ENCODE measurements at places on chromosomes 2 and 18.

DNA sequence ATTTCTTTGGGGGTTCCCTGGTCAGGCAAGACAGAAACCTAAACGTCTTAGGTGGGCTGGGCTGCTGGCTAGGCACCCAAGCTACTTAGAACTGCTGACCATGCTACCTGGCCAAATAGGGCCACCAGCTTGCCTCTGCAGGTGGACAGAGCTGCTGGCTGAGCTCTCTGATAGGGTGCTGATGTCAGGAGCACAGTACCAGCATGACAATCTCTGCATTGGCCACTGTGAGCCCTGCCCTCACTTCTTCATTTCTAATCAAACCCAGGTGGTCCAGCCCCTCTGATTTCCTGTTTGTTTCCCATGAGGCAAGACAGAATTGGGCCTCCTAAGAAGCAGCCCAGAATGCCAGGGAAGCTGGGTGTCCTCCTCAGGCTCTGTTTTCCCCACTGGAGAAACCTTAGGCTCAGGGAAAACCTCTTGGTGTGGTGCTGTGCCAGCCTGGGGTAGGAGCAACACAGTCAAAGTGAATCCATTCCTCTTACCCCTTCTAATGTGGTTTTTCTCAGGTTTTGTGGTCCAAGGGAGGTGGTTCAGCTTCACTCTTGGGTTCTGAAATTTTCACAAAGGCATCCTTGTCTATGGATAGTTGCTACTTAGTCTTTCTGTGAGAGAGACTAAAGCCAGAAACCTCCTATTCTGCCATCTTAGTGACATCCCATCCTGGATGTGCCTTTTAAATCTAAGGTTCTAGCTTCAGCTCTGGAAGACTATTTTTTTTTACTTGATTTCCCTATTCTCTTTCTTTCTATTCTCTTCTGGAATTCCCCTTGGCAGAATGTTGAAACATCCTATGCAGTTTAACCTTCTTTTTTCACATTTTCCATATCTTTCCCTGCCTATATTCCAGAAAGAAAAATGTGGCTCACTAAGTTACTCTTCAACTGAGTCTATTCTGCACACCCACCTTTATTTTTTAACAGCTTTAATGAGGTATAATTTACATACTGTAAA lies 15.2 kb downstream of the SP100 start:
- no peak for DNase-seq

DNA sequence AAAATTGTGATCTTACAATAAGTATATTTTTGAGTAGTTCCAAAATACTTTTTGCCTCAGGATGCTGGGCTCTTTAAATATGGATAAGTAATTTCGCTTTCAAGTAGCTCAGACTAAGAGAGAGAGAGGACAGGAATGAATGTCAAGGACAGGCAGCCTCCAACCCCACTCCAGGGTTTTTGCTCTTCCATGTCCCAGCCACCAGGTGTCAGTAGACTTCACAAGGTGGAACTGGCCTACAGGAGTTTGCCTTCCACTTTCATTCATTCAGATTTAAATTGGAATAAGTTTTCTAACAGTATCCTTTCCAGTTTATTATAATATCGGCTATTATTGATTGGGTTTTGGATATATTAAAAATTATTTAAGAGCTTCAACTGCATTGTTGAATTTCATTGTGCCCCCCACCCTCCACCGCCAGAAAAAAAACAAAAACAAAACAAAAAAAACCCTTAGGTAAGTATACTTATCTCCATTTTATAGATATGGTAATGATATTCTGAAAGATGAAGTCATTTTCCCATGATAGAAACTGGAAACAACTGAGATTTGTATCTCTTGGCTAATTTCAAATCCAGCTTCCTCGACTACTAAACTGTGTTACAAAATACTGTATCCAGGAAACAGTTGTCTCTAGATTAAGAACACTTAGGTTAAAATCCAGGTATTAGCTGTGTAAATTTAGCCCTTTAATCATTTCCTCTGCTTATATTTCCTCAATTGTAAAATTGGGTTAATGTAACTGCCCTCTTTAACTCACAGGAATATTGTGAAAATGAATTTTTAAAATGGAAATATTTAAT lies 793.1 kb downstream of the ERBB4 start:
- no peak for DNase-seq

- no peak for DNase-seq
Observed at GRCh38 chr18:36350839-36351469, 53.4 kb downstream of the FHOD3 start.

DNA sequence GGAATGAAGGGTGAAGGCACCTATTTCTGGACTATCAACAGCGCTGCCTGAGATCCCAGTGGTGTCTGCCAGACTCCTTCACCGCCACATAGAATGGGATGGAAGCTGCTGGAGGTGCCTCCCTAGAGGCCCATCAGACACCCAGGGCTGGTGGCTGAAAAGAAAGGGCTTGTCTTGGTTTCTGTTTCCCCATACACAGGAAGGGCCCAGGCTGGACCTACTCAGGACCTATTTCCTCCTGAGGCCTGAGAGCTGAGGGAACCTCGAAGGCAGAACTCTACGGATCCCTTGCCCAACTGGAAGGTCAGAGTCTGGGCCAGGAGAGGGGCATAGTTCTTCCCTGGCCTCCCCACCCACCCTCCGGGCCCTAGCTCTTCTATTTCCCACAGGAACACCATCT lies 2.9 kb upstream of the CLEC4F start:
- no peak for DNase-seq

DNA sequence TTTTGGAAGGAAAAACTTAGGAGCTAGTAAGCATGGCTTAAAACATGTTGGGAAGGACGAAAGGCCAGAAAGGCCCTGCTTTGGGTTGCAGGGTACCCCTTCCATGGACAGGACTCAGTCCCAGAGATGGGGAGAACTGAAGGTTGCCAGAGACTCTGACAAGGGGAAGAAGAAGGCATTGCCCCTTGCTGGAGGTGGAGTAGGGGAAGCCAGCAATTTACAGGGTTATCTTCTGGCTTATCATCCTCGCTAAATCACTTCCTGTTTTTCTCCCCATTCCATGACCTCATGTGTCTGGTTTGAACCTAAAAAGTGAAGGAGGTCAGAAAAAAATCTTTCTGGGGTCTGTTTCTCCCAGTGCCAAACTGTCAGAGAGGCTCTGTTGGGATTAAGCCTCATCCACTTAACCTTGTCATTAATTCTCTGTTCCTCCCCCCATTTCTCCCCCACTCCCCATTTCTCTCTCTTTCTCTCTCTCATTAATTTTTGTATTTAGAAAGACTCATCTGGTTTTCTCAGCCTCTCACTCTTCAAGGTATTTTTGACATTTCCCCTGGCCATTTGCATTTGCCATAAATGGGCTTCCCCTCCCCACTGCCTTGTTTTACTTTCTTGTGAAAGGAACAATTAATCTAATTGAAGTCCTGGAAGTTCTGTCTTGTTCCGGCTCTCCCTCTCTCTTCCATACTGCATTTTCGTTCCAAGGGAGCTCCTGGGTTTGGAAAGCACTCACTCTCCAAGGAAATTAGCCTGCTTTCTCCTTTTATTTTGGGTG lies 17.4 kb downstream of the NRP2 start:
- no peak for DNase-seq

Data from stimulated activated naive CD4-positive, alpha-beta T cell treated with Interleukin-2 at 50 U/mL for 16 hours (primary cell).